Stimulated activated CD8-positive, alpha-beta memory T cell treated with anti-CD3 and anti-CD28 coated beads, Interleukin-12 subunit alpha, Interleukin-12 subunit beta, amount 100 ng/mL, for 4 hours (primary cell): ENCODE measurements at places on chromosomes 2 and 18.

DNA sequence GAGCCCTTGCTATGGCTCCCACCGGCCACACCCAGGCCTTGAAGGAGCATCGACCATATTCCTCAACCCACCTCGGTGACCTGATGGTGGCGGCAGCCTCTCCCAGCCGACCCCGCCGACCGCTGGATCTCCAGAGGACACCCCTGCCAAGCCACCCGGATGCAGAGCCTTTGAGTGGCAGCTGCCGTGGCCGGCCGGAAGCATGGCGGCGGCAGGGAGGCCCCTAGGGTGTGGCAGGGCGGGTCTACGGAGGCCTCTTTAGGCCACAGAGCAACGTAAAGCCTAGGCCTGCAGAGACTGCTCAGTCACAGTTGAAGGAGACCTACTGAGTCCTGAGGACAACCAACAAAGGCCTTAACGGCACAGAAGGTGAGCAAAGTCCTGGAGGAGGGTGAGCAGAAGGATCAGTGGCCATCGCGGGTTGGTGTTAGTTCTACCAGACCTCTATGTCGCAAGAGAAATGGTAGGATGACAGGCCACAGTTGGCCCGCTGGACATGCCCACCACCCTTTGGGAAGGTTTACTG is 50.4 kb upstream of the TMEM247 start:
- DNase-seq = no peak

- DNase-seq = no peak
These were observed 2.3 kb upstream of the NPPC start for GRCh38 chr2:231928481-231928880.

DNA sequence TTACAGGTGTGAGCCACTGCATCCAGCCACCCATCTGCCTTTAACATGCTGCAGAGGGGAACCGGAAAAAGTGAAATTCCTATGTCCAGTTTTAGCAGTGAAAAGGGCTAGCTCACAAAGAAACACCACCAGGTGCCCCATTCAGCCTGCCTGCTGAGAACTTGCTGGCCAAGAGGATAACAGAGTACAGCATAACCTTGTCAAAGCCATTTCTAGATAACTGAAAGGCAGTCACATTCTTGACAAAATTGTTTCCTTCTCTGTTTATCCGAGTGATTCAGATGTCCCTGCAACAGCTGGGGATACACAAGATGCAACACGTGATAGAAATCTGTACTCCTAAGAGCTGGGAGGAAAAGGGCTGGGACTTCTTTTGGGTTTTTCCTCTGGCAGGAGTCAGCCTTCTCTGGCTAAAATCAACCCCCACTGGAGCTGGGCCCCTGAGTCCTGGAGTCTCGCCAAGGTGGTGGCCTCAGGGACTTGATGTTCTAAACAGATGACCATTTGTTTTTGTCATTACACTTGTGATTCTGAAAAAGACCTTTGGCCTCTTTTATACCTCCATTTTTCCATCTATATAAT is 505.4 kb downstream of the BCL11A start:
- no peak for DNase-seq

DNA sequence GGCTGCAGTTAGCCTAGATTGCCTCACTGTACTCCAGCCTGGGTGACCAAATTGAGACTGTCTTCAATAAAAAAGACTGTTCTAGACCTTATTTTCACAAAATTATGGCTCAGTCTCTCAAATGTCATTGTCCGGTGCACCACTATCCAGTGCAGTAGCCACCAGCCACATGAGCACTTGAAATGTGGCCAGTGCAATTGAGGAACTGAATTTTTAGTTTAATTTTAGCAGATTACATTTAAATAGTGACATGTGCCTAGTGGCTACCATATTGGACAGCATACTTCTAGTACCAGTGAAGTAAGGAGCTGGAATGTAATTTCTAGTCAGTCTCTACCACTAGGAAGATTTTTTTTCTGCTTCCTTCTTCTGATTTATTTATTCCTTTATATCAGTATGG is 39.4 kb downstream of the KCMF1 start:
- DNase-seq = no peak

- no peak for DNase-seq
These were observed 105.3 kb upstream of the PGAP1 start for GRCh38 chr2:197031803-197032202.

DNA sequence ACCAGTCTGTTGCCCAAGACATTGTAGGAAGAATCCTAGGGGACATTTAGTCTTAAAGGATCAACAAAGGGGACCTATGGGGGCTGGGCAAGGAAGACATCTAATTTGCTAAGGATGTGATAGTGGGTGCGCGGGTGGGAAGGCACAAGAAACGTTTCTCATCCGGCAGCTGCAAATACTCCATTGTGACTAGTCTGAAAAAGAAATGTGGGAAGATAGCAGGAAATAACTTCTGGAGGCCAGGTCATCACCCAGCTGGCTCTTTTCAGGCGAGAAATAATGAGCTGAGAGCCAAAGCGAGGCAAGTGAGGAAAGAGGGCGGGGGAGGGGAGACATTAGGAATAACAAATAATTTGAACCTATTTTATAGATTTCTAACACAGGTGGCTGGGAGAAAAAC is 70.3 kb upstream of the NCK2 start:
- no peak for DNase-seq

GRCh38 chr2:99648178-99648844 is 158.5 kb upstream of the REV1 start:
- no peak for DNase-seq

DNA sequence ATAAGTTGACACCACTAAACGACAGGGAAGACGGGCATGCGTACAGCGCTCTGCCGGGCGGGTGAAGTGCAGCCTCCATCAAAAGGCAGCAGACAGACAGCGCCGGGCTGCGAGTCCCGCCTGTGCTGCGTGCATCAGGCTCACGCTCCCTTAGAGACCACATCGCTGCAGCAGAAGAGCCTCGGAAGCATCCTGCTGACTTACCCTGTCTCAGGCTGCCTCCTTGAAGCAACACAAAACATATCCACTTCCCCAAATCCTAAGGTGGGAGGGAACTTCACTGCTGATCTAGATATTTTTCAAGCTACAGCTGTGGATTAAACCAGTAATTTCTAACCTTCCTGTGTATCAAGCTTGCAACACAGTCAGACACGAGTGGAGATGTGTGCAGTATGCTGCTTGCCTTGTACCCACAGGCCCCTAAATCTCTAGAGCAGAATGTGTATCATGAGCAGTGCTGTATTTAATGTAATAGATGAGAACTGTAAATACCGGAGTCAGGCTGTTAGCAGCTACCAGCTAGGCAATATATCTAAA is 6.4 kb downstream of the MYT1L start:
- no peak for DNase-seq

DNA sequence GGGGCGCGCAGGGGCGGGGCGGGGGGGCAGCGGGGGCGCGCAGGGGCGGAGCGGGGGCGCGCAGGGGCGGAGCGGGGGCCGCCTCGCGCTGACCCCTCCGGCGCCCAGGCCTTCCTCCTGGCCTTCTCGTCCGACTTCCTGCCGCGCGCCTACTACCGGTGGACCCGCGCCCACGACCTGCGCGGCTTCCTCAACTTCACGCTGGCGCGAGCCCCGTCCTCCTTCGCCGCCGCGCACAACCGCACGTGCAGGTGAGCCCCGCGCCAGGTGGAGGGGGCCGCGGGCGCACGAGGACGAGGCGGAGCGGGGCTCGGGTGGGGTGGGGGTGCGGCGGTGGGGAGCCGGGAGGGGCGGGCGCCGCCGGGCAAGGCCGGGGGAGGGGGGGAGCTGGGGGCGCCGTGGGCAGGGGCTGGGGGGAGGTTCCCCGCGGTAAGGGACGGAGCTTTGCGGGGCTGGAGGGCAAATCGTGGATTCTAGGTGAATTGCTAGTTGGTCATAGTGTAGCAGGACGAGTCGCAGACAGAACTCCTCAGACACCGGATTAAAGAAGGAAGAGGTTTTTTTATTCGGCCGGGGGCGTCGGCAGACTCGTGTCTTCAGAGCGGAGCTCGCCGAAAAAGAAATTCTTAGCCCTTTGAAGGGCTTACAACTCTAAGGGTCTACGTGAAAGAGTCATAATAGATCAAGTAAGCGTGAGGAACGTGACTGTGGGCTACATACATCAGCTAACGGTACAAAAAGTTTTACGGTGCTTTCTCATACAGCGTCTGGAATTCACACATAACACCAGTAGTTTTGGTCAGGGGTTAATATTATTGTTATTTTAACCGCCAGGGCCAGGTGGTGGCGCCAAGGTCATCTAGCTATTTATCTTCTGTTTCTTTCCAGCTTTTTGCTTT is 29.9 kb downstream of the ANO7 start:
- DNase-seq = no peak

DNA sequence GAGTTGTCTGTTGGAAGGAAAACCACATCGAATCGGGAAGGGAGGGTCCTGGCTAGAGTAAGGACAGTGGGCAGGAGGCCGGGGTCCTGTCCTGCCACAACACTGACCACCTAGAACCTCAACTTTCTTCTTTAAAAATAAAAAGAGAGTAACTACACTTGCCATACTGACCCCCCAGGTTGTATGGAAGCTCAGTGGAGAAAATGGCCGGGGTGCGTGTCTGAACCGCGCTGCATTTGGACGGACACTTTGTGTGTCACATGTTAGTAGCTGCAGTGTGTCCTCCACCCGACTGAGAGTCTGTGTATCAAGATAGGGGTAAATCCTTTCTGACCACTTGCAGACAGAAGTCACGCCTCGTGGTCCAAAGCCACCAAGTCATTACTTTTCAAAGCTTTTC is 87.0 kb downstream of the GBX2 start:
- DNase-seq = no peak

GRCh38 chr2:5701266-5701665 is 9.1 kb downstream of the SOX11 start:
- no peak for DNase-seq

DNA sequence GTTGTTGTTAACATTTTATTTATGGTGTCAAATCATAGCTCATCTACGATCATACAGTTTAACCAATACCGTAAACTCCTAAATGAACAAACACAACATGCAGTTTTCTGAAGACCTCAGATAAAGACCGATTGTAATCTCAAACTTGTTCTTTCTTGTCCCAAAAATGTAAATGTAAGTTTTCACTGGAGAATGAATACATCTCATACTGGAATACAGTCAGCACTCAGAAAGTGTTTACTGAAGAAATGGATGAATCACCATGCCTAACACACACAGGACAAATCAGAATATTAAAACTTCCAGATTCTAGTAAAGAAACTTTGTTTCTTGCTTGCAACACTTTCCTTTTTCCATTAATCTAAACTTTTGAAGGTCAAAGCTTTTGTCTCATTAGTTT is 380.5 kb downstream of the DLGAP1 start:
- DNase-seq = no peak

GRCh38 chr2:151795646-151796240 is 32.5 kb downstream of the ARL5A start:
- no peak for DNase-seq

- no peak for DNase-seq
These were observed 101.2 kb downstream of the MYT1L start for GRCh38 chr2:2229626-2230432.

GRCh38 chr2:238910751-238911351 is 63.0 kb downstream of the TWIST2 start:
- DNase-seq = no peak

- no peak for DNase-seq
These were observed 4.4 kb upstream of the KLHL29 start for GRCh38 chr2:23380562-23381065.

DNA sequence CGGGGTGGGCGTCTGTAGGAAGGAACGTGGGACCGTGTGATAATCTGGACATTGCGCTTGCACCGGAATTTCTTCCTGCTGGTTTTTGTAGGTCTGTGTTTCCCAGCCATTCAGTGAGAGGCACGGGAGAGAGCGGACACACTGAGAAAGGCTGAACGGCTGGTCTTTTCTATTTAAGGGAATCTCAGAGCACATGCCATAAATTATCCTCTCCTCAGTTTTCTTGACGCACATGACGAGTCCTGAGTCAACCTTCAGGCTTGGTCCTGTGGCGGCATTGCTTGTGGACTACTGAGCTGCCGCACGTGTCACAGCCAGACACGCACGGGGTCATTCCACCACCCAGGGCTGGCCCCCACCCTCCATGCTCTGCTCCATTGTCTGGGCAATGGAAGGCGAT is 519.3 kb upstream of the ID2 start:
- DNase-seq = no peak
